GM13976 (cell line): ENCODE measurements at places on chromosomes 12 and 14.

- no peak for DNase-seq
These were observed 9.2 kb upstream of the ZNF385A start for GRCh38 chr12:54393743-54394142.

- no peak for DNase-seq
These were observed 8.8 kb upstream of the TUBA1C start for GRCh38 chr12:49255857-49256637.

DNA sequence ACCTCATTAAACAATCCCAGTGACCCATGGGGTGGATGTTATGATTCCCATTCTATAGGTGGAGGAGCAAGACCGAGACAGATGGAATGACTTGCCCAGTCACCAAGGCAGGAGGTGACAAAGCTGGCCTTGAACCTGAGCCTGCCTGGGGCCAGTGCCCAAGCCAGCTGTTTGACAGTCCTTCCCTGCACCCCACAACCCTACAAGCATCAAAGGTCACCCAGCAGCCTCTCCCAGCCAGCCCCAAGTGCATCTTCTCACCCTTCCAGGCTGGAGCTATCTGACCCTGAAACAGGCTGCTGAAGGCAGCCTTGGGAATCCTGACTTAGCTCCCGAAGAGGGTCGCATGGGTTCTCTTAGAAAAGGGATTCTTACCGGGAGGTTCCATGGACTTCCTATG is 20.3 kb downstream of the MMAB start:
- DNase-seq = no peak

GRCh38 chr12:65184176-65184857 is 14.9 kb downstream of the LEMD3 start:
- DNase-seq = no peak

GRCh38 chr14:22602862-22603261 is 4.8 kb downstream of the ABHD4 start:
- DNase-seq = no peak

- no peak for DNase-seq
These were observed 42.1 kb upstream of the LGR5 start for GRCh38 chr12:71397433-71397954.

GRCh38 chr14:103206023-103206481 is 82.8 kb downstream of the TNFAIP2 start:
- DNase-seq = no peak

DNA sequence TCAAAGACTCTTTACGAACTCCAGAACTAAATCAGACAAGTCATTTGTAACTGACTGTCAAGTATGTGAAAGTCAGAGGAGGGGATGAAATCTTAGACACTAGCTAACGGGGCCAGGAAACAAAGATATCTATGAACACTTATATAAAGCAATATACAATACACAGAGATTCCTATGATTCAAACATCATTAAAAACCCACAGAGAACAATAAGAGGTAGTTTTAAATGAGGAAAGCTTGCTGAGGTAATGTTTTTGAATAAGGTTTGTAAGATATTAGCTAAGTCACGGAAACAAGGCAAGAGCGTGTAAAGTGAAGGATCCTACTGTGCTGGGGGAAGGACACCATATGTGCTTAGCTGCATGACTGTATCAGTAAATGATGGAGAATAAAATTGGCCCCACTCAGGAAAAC is 36.7 kb downstream of the SAV1 start:
- DNase-seq = no peak

GRCh38 chr12:127107744-127108143 is 1159.2 kb upstream of the TMEM132C start:
- DNase-seq = no peak

DNA sequence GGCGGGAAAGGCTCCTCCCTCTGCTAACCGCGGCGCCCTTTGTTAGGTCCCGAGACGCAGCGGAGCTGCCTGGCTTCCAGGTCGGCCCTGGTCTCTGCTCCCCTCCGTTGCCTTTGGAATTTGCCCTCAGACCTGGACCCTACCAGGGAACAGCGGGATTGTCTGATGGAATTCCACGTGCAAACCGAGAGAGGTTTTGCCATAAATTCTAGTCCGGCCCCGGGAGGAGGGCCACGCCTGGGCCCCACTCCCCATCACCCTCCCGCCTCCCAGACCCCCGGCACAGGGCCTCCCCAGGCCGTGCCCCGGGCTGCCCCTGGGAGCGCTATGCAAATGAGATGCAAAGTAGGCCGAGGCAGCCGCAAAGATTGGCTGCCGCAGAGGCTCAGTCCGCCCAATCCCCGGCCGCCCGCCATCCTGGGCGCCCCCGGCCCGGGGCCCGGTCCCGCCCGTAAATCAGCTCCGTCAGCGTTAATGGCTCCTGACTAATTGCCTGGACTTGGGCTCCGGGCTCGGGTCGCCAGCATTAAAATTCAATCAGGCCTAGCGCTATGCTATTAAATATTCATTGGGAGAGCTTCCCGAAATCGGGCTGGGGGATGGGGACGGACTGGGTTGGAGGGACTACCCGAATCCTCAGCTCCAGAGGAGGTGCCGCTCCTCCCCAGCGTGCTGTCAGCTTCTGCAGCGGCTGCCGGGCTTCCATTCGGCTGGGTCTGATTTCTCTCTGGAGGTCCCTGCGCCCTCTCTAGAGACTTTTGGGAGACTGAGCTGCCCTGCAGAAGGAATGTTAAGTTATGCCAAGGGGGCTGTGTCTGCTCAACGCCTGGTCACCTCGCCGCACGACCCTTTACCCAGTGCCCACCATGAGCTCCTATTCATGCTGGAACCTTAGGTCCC is 15.7 kb upstream of the FIGNL2 start:
- peak; percentile 36 for DNase-seq

DNA sequence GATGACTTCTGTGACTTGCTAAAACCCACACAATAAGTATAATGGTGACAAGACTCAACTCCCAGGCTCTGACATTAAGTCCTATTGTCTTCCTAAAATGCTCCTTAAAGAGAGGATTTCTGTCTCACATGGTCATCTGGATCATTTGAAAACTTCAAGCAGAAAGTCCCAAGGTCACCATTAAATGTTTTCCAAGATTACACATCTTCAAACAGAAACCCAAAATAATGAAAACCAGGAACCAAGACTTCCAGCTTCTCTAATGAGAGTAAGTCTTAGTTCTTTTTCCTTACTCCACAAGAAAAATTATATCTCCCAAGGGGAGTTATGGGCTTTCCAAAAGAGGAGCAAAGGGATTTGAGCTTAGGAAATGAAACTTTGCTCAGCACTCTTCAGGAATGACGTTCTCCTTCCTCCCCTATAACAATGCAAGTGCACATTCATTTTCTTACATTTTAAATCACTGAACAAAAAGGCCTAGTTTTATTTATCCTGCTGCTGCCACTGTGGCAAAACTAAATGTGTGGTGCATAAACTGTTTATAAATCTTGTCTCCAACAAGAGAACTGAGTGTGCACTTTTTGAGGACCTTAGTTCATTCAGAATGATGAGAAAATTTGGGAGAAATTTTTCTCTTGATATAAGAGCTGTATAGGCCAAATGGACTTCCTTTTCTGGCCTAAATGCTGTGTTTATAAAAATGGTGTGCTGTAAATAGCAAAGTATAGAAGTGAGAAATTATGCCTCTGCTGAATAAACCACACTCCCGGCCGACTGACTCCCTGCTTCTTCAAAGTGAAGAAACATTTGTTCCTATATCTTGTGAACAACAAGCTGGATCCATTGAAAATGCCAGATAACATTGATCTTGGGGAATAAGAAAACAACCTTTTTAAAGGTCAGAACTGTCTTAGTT is 148.4 kb upstream of the PLEKHG7 start:
- no peak for DNase-seq
